Stimulated activated CD4-positive, alpha-beta T cell treated with anti-CD3 and anti-CD28 coated beads, TNF-alpha, amount 100 ng/mL, for 4 hours (primary cell): ENCODE measurements at places on chromosomes 5 and 9.

- no peak for DNase-seq
These were observed 69.2 kb upstream of the MYO10 start for GRCh38 chr5:17005107-17005828.

DNA sequence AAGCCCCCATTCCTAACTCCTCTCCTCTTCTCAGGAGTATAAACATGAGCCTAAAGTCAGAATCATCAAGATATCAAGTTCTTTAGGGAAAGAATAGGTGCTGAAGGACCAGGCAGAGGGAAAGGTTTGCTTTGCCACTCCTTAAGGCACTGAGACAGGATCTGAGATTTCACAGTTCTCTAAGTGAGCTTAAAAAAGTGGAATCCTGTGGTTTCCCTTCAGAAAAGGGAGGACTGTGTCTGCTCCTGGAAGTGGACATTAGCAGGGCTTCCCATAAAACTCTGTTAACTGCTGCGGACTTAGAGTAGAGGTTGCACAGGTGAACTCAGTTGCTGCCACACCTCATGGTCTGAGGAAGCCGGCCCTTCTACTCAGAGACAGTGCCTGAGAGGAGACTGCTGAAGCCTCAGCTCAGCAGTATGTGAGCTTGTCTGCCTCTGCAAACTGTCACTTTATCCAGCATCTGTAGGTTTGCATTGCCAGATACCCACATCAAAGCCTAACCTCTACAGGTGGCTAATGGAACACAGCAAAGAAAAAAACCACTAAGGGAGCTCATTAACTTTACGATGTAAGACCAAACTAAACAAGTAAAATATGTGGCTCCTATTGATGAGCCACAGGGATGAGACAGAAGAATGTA is 42.9 kb downstream of the RIC1 start:
- no peak for DNase-seq

GRCh38 chr5:142287096-142287972 is 37.5 kb downstream of the SPRY4 start:
- no peak for DNase-seq

- no peak for DNase-seq
These were observed 526.3 kb downstream of the GABRG2 start for GRCh38 chr5:162593881-162594280.

GRCh38 chr5:165139262-165139661 is 1633.8 kb downstream of the MAT2B start:
- no peak for DNase-seq

GRCh38 chr9:34279411-34279810 is 49.7 kb downstream of the KIF24 start:
- no peak for DNase-seq

GRCh38 chr9:106869458-106869857 is 6.5 kb downstream of the ZNF462 start:
- no peak for DNase-seq

GRCh38 chr9:135798263-135798585 is 96.2 kb downstream of the KCNT1 start:
- no peak for DNase-seq

- no peak for DNase-seq
These were observed 25.2 kb upstream of the CNOT6 start for GRCh38 chr5:180468732-180469585.

DNA sequence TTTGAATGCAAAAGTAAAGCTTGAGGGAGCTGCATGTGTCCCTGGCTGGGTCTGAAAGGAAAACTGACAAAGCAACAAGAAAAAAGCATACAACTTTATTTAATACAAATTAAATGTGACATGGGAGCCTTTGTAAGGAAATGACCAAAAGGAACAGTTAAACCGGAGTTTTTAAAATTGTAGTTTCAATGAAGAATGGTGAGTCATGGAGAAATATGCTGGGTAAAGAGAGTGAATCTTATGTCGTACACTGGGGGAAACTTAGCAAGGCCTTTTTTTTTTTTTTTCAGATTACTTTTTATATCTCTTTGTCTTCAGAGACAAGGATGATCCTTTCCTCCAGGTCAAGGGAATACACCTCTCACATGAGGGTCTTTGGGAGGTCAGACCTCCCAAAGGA is 50.1 kb upstream of the FBXL17 start:
- DNase-seq: no peak

GRCh38 chr5:144882739-144883283 is 712.1 kb downstream of the KCTD16 start:
- DNase-seq: no peak

DNA sequence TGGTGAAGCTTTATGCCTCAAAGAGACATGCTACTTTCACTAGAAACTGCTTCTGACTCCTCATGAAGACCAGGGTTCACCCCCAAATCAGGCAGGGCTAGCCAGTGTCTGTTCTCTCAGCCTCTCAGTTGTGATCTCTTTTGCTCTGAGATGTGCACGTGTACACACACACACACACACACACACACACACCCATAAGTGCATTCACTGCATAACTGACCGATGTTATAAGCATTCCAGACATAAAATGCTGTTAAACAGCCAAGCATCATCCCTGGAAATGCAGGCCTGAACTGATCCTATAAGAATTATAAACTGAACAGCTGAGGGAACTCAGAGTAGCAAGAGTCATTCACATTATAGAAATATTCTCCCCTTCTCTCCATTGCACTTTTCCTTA is 85.0 kb downstream of the FSTL4 start:
- no peak for DNase-seq

GRCh38 chr5:1652873-1653697 is 129.3 kb upstream of the LPCAT1 start:
- DNase-seq: no peak

- no peak for DNase-seq
These were observed 11.9 kb downstream of the GRIN1 start for GRCh38 chr9:137150617-137151457.

DNA sequence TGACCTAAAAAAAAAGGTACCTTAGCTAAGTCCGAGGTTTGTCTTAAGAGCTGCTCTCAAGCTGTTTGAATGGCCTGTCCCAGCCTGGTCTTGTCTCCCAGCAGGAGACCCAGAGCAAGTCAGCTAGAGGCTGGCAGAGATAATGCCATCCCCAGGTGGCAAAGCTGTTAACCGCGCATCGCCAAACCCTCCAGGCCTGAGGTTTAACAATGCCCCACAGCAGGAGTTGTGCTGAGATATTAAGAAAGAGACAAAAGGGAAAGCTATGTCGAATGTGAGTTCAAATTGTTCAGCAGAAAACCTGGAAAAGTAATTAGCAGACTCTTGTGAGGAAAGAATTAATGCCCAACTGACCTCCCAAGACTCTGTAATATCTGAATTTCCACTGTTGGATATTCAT is 187.1 kb downstream of the FSTL4 start:
- DNase-seq: no peak

DNA sequence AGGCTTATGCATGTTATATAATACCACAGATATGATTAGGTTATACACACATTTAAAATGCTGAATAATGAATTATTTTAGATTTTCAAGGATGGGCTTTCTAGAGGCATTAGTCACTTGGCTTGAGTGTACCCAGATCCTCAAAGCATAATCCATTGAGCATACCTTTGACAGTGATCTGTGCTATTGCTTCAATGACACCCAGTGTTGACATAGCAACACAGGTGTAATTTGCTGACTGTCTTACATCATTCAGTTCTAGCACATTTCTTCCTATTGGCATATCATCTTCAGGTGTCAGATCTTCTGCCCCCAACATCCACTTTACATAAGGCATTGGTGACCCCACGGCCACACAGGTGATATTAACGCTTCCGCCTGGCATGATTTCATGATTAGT is 721.5 kb upstream of the DMAC1 start:
- no peak for DNase-seq

GRCh38 chr5:174601946-174602345 is 122.4 kb upstream of the MSX2 start:
- DNase-seq: no peak

DNA sequence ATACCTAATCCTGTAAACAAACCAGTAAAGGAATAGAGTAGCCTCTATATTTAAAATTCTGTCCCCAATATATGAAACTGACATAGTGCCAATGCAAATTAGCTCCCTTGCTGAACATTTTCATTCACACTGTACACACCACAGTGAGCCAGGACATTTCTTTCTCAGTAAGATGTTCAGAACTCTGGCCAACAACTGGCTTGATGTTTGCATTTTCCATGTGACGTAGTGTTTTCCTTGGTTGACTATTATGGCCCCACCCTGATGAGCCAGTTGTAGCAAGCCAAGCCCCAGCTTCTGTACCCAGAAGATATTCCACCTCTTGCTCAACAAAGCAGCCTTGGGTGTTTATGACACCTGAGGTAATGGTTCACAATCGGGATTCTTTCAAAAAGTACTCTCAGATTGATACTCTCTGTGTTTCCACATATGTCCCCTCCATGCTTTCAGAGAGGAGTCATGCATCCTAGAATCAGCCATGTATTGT is 17.7 kb upstream of the ANXA1 start:
- no peak for DNase-seq

DNA sequence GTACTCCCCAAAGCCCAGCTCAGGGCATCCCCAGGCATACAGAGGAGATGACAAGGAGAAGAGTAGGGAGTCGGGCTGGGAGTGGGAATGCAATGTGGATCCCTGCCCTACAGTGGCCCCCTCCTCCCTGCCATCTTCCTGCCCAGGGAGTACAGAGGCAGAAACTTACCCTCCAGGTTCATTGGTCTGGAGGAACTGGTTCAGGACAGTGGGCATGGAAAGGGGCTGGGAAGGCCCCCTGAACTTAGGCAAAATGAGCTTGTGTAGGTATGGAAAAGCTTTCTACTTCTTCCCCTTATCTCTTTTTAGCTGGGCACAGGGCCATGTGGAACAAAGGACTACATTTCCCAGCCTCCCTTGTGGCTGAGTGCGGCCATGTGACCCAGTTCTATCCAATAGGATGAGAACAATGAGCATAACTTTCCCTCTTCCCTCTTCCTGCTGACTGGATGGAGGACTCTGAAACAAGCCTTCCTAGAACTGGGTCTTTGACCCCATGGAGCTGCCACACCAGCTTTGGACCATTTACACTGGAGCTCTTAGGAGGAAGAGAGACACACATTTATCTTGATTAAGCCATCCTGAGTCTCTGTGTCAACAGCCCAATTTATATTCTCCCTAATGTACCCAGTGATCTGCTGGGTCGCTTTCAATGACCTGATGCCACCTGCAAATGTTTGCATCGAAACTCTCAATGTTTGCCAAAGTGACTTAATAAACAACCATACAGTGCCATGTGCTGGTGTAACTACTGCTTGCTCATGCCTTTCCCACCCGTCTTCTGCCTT is 25.0 kb upstream of the HMCN2 start:
- DNase-seq: no peak

- DNase-seq: no peak
These were observed 148.7 kb upstream of the IL12B start for GRCh38 chr5:159478950-159479349.

DNA sequence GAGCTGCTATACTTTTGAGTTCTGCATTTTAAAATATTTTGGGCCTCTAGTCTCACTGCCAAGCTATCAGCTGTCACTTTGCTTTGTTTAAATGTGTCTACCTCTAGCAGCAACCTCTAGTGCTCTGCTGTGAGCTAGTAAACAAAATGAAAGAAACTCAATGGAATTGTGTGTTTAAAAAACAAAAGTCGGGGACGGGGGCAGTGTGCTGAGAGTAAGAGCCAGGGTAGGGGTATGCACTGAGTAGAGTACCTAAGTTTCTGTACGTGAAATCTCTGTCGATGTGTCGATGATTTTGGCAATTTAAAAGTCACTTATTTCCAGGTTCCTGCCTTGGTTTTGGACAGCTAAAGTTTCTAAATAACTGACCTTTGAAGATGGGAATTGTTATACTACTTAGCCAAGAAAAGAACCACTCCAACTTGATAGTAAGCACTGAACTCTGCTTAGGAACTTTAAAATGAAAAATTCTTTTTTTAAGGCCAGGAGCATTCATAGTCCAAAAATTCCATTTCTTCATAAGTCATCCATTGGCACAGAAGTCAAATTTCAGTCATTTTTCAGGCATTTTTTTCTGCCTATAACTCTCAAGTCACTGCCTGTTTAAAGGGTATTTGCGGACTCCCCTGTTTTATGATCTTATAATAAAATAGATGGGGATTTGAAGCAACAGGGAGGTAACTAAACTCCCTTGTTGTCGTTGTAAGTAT is 111.5 kb downstream of the SAXO1 start:
- DNase-seq: no peak

- no peak for DNase-seq
These were observed 45.9 kb upstream of the APC start for GRCh38 chr5:112691758-112692157.

- no peak for DNase-seq
These were observed 9.0 kb downstream of the RACK1 start for GRCh38 chr5:181234455-181235306.

DNA sequence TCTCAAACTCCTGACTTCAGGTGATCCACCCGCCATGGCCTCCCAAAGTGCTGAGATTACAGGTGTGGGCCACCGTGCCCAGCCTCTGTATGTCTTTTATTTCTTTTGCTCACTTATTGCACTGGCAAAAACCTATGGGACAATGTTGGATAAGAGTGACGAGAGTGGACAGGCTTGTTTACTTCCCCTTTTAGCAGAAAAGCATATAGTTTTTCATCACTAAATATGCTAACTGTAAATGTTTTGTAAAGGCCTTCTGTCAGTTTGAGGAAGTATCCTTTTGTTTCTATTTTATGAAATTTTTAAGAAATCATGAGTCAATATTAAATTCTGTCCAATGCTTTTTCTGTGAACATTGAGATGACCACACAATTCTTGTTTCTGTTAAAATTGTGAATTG is 103.3 kb downstream of the AUH start:
- DNase-seq: no peak
